ENCODE measurements at places on chromosomes 2 and 18.

DNA sequence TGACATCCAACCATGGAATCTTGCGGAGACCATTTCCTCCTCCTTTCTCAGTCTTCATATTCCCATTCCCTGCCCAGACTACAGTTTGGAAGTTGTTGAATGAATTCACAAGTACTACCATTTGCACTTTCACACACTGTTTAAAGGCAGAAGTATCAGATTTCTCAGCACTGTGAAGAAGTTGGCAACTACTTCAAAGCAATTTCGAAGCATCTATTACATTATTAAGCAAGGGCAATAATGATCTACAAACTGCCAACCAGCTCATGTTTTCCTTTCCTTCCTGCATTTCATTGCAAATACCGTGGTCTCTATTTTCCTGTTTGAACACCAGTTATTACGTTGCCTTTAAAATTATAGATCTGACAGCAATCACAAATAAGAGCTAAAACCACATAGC lies 105.5 kb downstream of the IRS1 start:
- no peak for DNase-seq

GRCh38 chr2:117359266-117359914 lies 455.1 kb upstream of the DDX18 start:
- DNase-seq: no peak

- no peak for DNase-seq
Observed at GRCh38 chr18:987325-988186, 82.9 kb downstream of the ADCYAP1 start.

DNA sequence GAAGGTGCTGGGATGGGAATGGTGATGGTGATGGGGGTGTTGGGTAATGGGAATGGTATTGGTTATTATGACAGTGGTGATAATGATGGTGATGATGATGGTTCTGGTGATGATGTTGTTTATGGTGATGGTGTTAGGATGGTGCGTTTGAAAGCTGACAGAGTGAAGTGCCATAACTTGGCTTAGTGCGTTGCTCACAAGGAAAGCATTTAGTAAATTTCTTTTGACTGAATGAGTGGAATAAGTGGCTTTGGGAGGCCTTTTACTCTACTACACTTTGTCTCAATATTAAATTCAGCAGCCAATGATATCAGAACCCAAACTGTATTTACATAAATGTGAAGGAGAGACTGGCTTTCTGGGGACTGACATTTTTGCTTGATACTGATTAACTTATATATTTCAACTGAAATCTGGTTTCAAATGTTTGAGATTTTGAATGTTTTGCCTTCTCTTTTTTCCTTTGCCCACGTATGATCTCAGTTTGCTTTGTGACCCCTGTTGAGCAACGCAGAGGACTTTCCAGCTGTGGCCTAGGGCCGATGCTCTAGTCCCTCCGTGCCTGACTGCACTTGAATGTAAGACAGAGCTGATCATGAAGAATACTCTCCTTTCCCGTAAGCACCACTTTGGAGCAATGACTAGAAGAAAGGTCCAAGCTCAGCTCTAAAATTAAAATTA lies 128.5 kb upstream of the SH3BP4 start:
- no peak for DNase-seq

GRCh38 chr2:45974762-45975408 lies 322.3 kb upstream of the EPAS1 start:
- no peak for DNase-seq

- peak; percentile 18 for DNase-seq
Observed at GRCh38 chr18:49305688-49306336, 154.6 kb downstream of the DYM start.

- no peak for DNase-seq
Observed at GRCh38 chr18:24014062-24014985, at the start of gene TTC39C. TSS of gene TTC39C (plus strand) at chr18:24014754. CDS start at chr18:24014872, 118 bp downstream.

GRCh38 chr2:21642647-21643046 lies 518.9 kb downstream of the TDRD15 start:
- no peak for DNase-seq

GRCh38 chr2:142495141-142495540 lies 364.3 kb upstream of the LRP1B start:
- DNase-seq: no peak

DNA sequence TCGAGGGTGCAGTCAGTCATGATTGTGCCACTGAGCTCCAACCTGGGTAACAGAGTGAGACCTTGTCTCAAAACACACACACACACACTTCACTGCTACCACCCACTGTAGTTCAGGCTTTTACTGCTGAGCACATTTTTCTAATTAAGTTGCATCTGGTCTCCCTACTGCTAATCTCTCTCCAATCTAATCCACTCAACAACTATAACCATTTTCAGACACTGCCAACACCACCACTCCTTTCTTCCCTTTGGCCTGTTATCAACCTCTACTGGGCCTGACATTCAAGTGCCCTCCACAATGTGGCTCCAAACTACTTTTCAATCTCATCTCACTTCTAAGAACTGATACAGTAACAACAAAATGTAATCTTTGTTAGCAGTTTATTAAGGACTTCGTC lies 44.8 kb downstream of the RMP24 start:
- DNase-seq: no peak

DNA sequence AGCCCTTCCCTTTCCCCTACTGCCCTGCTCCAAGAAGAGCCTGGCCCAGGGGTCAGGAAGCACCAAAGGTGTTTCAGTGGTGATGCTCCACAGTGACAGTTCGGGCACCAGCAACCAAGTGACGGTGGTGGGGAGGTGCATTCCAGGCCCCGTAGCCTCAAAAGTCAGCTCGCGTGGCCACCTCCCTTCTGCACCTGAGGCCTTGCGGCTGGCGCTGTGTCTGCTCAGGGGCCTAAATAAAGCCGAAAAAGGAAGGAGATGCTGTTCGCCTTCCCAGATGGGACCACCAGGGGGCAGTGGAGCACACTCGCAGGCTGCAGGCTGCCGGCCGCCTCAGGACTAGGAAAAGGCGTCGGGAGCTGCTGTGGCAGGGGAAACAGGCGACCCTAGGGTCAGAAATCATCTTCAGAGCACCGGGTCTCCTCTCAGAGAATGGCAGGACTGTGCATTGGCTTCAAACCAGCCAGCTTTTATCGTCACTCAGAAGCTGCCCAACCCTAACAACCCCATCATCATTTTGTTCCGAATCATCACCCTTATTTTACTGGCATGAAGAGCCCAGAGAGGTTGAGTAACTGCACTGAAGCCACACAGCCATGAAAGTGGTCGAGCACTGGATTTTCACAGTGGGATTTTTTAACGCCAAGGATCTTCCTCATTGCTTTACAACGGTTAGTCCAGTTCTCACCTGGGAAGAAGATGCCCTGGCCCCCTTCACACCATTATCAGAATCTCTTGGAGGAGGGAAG lies 213.0 kb upstream of the CELF4 start:
- DNase-seq: no peak

GRCh38 chr2:200741468-200742202 lies 70.1 kb upstream of the BZW1 start:
- DNase-seq: no peak

GRCh38 chr2:55013936-55014335 lies 36.3 kb downstream of the RTN4 start:
- no peak for DNase-seq

- no peak for DNase-seq
Observed at GRCh38 chr2:177270531-177270930, 6.0 kb upstream of the NFE2L2 start.

DNA sequence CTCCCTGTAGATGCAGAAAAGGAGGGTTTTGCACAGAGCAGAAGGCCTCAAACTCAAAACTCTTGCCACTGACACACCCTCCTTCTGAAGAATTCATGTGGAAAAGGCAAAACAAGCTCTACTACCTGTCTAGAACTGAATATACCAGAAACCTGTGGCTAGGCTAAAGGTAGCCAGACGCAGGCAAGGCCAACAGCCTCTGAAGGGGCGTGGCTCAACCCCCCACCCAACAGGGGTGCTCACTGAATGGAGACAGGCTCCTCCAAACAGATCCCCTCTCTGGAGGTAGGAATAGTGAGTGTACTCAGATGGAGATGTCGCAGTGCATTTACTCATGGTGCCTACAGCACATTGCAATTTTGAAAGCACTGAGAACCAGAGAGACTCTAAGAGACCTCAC lies 3.0 kb upstream of the STK17B start:
- no peak for DNase-seq

DNA sequence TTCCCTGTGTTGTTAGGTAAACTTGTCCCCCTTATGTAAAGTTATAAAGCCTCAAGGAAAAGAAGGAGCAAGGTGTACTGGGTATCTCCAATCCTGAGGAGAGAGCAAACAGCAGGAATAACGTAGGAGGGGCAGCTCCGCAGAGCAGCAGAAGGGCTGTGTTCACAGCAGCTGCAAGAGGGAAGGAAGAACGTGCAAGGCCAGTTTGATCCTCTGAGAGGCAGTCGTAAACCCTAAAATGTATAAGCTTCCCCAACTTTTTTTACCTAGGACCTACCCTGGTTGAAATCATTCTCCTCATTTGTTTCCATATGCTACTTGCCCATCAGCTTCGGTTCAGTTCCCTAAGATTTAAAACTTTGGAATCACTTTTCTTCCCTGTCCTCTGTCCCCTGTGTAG lies 51.9 kb upstream of the MAP3K20 start:
- DNase-seq: no peak

GRCh38 chr2:161139098-161139987 lies 20.9 kb upstream of the TANK start:
- no peak for DNase-seq

DNA sequence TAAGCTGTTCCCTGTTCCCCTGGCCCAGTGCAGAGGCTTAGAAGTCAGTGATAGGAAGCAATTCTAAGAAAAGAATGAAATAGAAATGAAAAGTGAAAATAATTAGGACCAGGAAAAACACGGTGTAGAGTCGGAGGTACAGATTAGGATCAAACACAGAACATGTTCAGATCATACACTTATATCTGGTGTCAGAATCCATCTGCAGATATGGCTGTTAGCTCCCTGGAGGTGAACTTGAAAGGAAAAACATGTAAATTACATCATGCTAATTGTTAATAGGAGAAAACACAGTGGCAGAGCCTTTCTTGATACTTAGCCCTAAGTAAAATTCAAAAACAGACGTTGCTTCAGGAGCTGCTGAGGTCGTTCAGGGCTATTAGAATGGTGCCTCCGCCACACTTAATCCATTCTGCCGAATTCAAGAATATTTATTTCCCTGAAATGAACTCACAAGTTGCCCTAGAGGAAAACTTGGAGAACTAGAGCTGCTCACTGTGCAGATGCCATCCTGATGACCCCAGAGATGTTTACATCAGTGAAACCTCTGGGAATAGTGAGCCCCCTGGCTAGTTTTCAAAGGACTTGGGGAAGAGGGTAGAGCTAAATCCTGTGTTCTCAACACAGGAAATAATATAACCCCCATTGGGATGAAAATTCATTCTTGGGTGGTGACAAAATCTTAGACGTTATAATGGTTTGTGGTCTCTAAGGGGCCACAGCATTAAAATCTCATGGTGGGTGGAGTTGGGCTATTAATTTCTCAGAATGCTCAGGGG lies 27.5 kb downstream of the LPIN1 start:
- DNase-seq: no peak

- no peak for DNase-seq
Observed at GRCh38 chr2:239162141-239162821, 238.5 kb downstream of the HDAC4 start.

GRCh38 chr18:12376034-12376753 lies 833 bp downstream of the AFG3L2 start:
- DNase-seq: no peak

GRCh38 chr18:3703732-3704176 lies 253.8 kb downstream of the TGIF1 start:
- no peak for DNase-seq

GRCh38 chr2:180394305-180394704 lies 387.2 kb upstream of the CWC22 start:
- no peak for DNase-seq

DNA sequence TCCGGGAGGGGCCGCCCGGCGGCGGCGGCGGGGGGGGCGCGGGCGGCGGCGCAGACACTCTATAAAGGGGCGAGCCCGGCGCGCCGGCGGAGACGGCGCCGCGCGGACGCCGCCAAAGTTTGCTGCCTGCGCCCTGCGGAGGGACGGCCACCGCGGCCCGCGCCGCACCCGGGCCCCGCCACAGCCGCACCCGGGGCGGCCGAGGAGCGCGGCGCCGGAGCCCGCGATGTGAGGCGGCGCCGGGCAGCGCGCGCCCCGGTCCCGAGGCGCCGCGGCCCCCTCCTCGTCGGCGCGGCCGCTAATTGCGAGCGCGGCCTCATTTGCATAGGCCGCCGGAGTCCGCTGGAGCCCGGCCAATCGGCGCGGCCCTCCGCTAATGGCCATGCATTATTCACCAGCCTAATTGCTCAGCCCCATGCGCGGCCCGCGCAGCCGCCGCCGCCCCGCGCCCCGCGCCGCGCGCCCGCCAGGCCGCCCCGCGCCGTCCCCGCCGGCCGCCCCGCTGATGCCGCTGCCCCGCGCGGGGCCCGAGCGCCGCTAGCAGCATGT lies at the start of gene SALL3:
SALL3 (plus strand) TSS at position 89 of the 549 bp plus-strand sequence; CDS start at position 546, 457 bp downstream.
- no peak for DNase-seq

DNA sequence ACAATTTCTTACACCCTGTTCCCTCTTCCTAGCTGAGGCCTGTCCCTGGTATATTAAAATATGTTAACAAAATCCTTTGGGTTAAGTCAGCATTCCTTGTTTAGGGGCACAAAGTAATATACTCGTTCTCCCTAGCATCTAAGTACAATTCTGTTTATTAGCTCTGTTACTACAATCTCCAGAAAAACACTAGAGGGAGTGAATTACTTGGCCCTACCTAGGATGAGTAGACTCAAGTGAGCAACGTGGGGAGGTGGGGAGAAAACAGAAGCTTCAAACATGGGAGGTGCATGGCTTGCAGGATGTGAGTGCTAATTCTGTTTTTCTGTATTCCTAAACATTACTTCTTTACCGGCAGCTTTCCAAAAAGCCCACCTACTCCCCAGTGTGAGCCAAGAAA lies 89.7 kb downstream of the FSIP2 start:
- no peak for DNase-seq

- no peak for DNase-seq
Observed at GRCh38 chr18:48367557-48367956, 41.6 kb downstream of the ZBTB7C start.

DNA sequence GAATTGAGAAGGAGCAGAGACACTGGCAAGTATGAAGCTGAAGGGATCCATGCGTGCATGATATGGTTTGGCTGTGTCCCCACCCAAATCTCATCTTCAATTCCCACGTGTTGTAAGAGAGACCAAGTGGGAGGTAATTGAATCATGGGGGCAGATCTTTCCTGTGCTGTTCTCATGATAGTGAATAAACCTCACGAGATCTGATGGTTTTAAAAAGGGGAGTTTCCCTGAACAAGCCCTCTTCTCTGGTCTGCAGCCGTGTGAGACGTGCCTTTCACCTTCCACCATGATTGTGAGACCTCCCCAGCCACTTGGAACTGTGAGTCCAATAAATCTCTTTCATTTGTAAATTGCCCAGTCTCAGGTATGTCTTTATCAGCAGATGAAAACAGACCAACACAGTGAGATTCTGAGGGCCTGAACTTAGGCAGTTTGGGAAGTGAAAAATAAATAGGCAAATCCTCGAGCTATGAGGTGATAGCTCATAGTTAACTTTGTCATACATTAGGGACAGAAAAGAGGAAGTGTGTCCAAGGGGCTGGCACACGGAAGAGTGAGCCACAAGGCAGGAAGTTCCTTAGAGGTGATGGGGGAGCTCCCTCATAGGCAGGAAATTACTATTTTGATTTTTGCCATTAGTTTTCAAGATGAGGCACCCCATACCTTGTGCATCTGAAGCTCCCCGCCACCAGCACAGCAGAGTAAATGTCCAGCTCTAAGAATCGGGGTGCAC lies 658.8 kb upstream of the ID2 start:
- DNase-seq: no peak

All from epithelial cell of prostate (primary cell).